ENCODE measurements at places on chromosomes 5 and 9. TPM values are rescaled to one million over a fixed set of nuclear protein-coding genes. Genes with fewer than 3 reads are reported as not detected.

- DNase-seq: no peak
Measured at GRCh38 chr5:56281489-56282165, 48.5 kb upstream of the ANKRD55 start.

DNA sequence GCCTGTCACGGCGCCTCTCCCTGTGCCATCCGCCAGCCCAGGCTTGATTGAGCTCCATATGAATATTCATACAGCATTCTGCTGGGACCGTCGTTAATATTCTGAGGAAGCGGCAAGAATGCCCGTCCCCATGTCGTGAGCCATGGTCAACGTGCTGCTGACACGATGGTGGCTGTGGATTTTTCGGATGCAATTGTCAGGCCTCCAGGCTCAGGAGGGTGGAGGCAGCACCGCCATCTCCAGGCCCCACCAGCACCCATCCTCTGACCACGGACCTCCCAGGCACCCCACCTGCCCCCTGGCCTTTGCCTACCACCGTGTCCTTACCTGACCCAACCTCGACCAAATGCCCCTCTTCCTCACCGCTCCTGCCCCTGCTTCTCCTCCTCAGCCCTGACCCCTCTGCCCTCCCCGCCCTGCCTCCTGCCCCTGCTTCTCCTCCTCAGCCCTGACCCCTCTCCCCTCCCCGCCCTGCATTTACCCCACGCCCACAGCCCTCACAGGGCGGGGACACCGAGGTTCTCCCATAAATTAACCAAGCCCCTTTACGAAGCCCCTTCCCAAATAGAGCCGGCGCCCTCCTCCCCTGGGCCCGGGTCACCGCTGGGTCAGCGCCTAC lies 9.9 kb downstream of the TMEM250 start:
- no peak for DNase-seq

The B4GALT7 gene
- polyA plus RNA-seq: 10.0 TPM

DNA sequence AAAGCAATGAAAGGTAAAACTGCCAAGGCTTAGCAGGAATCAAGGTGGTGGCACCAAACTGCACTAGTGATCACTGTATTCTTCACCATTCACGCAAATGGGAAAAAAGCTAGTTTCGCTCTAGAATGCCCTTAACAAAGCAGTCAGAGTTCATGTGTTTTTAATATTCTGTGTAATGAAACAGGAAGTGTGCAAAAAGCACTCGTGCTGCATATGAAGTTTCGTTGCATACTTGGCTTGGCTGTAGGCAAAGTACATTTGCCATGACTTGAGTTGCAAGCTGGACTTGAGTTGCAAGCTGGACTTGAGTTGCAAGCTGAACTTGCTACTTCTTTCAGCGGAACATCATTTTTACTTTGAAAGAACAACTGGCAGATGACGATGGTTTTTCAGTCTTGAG lies 55.4 kb downstream of the FOXI1 start:
- DNase-seq: no peak

The PCDHGA3 gene
- polyA plus RNA-seq: 0.63 TPM

DNA sequence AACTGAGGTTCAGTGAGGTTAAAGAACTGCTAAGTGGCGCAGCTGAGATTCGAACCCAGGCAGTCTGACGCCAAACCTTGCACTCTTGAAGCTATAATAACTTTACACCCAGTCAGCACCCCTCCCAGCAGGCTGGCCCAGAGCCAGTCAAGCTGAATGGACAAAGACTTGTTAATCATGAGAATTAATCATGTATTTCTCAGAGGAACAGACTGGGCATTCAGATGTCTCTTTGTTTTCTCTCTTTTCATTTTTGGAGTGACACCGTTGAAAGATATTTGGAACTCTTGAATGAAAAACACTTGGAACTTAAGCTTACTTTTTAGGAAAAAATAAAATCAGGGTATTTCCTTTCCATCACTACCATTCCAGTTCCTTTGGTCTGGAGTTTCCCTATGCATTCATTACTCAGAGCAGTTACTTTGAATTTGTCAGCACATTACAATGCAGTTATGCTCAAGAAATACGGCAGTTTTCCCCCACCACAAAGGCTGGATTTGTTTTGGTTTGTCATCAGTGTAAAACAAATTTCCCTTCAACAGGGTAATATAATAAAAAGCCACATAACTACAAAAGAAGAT lies 22.6 kb upstream of the MAMDC2 start:
- no peak for DNase-seq

DNA sequence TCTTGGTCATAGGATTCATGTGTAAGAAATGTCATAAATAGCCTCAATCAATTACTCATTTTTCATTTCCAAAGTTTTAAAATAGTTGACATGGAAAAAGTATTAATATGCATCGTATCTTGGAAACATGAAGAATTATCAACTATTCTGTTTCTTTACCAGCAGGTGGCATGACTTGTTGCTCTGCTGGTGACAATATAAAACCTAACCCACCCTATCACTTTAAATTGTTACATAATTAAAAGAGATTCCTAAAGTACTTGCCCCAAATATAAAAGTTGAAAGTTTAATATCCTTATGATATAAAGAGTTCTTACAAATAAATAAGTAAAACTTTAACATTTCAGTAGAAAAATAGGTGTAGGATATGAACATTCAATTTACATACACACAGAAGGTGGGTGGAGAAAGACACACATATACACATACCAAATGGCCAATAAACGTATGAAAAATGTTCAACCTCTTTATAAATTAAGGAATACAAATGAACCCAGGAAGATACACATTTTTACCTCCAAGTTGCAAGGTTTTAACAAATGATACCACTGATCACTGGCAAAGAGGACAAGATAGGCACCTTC lies 30.6 kb downstream of the MAP1B start:
- no peak for DNase-seq

The OSMR gene
- 1.5 TPM for polyA plus RNA-seq

The GABRA6 gene
- polyA plus RNA-seq: not detected

The AFAP1L1 gene
- 3.2 TPM for polyA plus RNA-seq

The GLDC gene
- polyA plus RNA-seq: 63.5 TPM

Measured in GM23338 (cell line).